ENCODE measurements at places on chromosomes 16 and 17.

DNA sequence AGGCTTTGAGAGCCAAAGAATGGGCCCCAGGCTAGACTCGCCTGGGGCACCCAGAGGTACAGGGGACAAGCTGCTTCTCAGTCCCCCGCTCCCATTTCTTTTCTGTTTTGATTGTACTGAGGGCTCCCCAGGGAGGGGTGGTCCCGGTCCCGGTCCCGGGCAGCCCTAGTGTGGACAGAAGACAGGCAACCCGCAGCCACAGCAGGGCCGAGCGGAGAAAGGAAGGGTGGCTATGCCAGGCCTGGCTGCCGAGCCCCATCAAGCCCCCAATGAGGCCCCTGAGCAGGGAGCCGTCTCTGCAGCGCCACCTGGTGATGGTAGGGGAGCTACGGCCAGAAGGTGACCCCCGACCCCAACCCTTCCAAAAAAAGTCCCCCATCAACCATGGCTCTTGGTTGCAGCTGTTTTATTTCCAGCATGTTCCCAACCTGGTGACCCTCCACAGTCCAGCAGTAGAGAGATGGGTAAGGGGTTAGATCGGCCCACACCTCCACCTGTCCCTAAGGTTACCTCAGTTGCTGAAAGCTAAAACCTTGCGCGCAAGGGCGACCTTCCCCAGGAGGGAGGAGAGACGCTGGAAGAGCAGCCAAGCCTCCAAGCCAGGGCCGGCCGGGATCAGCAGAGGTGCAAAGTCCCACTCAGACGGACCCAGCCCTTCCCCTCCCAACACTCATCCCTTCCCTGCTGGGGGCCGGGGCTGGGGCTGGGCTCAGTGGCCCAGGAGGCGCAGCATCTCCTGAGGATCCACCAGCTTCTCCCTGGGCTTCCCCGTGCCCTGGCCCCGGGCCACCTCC, 2.6 kb upstream of the GRIN2C start:
- peak; percentile 48 for DNase-seq

DNA sequence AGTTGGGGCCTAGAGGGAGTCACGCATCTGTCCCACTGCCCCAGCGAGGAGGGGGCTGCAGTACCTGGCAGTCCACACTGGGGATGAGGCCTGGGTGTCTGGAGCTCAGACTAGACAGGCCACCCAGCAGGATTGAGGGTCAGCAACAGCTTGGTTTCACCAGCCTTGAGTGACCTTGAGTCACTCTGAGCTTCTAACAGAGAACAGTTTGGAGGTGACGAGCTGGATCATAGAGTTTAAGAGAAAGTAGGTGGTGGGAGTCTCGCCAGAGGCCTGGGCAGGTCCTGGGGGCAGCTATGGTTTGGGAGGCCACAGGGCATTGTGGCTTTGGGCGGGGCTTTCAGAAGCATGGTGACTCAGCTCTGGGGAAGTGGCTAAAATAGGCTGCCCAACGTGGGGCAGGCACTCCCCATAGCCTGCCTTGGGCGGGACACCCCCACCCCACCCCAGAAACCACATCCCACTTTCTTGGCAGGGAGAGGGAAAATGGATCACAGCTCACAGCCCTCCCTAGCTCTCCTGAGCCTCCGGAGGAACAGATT, 20.5 kb downstream of the CDC42EP4 start:
- DNase-seq = no peak

GRCh38 chr17:40675905-40676304, 10.9 kb upstream of the KRT222 start:
- no peak for DNase-seq

DNA sequence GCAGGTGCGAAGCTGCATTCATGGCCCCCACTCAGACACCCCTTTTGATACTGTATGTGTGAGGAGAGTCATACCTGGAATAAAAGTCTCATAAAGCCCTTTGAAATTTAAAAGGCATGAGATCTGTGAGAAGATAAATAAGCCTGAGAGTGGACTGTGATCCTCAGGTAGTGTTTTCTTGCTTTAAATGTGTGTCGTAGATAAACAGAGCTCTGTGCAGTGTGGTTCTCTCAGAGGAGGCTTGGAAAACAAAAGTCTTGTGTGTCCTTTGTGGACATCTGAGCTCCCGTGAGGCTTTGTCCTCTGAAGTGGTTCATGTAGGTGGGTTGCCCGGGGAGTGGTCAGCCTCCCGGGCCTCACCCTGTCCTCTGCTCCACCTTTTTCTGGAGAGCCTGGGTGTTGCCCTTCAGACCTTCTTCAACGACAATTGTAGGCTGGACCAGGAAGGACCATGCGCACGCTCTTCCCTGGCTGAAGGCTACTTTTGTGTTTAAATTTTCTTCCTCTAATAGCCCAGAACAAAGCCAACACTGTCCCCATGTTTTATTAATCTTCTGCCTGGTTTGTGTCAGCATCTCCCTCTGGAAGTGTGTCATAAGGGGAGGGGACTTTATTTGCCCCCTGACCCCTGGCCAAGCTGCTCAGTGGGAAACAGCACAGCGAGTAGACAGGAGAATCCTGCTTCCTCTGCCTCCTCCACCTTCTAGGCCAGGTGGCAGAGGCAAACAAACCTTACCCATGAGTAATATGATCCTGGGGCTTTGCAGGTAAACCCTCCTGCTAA, 151.2 kb downstream of the MSI2 start:
- no peak for DNase-seq

DNA sequence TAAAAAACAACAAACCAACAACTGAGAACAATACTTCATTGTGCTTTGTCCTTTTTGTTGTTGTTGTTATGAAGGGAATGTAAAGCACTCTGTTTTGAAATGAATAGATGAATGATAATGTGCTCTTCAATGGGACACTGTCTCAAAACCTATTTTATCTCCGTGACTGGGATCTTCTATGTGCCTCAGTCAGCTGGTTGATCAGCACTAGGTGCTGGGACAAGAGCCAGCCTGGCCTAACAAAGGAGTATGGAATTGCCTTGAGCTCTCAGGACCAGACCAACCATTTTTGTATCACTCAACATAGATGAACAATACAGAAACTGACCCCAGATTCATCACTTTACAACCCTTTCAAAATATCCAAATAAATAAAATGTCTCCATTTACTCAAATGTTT, 440.2 kb downstream of the KCNJ2 start:
- no peak for DNase-seq

GRCh38 chr16:55082591-55082976, 151.9 kb downstream of the IRX5 start:
- no peak for DNase-seq

DNA sequence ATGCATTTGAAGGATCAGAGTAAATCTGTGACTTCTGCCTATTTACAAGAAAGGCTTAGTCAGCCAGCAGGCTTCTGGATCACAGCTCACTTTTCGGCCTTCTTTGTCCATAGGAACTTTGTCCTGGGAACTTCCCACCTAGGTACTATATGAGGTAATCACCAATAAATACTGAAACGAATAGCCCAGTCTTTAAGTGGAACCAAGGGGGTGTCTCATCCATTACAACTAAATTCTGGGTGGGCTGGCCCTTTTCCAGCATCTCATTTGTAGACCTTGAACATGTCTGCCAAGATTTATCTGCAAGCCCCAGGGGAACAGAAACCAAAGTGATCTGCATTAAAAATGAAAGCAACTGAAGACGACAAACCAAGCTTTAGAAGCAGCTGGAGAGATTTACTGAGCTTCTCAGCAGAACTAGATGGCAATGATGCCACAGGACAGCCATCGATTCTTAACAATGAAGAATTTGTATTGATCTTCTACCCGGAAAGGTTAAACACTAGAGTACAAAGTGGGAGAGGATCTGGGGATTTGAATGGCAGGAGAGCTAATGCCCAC, 55.5 kb downstream of the SNX11 start:
- no peak for DNase-seq

- DNase-seq = peak; percentile 28
Measured at GRCh38 chr16:11224096-11224893, 31.7 kb downstream of the SOCS1 start.

- no peak for DNase-seq
Measured at GRCh38 chr16:19879241-19879792, 5.3 kb downstream of the GPRC5B start.

DNA sequence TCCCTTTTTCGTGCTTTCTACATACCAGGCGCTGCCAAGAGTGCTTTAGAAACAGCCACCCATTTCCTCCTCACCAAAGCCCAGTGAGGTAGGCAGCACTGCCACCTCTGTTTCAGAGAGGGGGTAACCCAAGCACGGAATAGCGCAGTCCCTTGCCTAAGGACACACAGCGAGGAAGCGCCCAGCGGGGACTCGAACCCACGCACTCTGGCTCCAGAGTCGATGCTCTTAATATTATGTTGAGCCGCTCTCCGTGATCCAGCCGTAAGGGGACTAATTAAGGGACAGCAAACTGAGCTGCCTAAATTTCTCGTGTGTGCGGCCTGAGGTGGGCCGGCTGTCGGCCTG, 497 bp downstream of the CES1 start:
- DNase-seq = no peak

GRCh38 chr17:31200287-31200686, 96.8 kb downstream of the OMG start:
- no peak for DNase-seq

DNA sequence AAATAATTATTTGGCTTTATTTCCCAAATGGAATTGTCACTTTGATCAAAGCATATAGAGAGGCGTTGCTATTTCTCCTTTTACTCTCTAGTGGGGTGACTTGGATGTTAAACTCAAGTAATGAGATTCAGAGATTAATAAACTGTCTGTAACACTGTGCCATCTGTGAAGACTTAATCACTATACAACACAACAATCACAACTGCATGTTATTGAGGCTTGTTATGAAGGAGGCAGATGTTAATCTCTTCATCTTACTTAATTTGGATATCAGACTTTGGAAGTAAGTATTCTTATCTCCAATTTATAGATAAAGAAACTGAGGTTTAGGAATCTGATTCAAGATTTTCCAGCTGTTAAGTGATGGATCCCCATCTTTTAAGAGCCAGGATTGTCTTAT, 132.5 kb downstream of the CNTNAP4 start:
- no peak for DNase-seq

GRCh38 chr17:45425984-45426413, 6.7 kb downstream of the ARHGAP27 start:
- no peak for DNase-seq

- no peak for DNase-seq
Measured at GRCh38 chr17:35947156-35947585, 3.7 kb upstream of the LYZL6 start.

GRCh38 chr16:14562691-14563491, 67.2 kb downstream of the PARN start:
- DNase-seq = no peak

DNA sequence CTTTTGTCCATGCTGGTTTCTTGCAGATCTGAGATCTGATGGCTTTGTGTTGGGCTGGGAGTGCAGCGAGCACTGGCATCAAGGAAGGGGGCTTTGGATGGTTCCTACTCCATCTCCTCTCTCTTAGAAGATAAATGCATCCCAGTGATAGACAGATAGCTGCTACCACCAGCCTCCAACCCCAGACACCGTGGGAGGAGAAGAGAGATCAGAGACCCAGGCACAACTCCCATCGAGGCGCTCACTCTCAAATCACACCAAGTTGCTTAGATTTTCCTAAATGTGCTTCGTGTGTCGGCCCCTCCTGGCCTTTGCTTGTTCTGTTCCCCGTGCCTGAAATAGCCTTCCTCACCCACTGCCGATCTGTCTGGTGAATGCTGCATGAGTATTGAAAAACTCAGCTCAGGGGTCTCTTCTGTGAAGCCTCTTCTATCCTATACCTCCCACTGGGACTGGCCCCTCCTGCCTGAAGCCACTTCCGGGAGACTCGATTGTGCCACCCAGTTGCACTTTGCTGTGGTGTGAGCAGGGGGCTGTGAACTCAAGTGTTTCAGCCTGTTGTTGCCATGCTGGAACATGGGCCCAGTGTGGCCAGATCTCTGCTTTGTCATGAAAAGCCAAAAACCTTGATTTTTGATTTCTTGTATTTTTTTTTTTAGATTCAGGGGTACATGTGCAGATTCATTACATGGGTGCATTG, 242.7 kb downstream of the GSG1L start:
- no peak for DNase-seq

GRCh38 chr16:59148056-59148768, 414.1 kb upstream of the GOT2 start:
- no peak for DNase-seq

DNA sequence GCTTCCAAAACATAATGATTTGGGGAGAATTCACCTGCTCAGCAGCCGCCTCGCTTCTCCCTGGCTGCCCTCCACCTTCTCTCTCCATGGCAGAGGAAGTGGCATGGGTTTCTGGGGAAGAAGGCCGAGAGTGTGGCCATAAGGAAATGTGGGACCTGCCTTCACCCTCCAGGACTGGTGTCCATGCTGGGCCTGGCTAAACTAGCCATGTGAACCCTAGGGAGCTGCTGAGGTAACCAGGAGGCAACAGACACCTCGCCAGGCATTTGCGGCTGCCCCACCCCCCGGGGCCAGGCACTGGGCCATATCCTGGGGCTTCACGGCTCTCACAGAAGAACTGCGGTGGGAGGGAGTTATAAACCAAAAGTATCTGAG, 9.9 kb upstream of the CMTM4 start:
- DNase-seq = no peak

DNA sequence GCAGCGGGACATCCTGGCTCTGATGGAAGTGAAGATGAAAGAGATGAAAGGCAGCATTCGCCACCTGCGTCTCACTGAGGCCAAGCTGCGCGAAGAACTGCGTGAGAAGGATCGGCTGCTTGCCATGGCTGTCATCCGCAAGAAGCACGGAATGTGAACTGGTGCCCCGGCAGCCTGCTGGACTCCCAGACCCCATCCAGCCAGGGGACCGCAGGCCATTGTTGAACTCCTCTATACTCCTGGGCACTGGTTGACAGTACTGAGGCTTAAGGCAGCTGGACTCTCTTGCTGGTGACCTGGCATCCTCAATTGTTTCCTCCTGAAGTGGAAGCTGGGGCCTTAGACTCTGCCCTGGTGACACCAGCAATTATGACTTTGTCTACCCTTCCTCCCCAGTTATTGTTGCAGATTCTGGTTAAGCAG, 1.2 kb downstream of the THAP11 start:
- DNase-seq = no peak

GRCh38 chr16:4011940-4012629, 104.2 kb downstream of the ADCY9 start:
- DNase-seq = no peak

DNA sequence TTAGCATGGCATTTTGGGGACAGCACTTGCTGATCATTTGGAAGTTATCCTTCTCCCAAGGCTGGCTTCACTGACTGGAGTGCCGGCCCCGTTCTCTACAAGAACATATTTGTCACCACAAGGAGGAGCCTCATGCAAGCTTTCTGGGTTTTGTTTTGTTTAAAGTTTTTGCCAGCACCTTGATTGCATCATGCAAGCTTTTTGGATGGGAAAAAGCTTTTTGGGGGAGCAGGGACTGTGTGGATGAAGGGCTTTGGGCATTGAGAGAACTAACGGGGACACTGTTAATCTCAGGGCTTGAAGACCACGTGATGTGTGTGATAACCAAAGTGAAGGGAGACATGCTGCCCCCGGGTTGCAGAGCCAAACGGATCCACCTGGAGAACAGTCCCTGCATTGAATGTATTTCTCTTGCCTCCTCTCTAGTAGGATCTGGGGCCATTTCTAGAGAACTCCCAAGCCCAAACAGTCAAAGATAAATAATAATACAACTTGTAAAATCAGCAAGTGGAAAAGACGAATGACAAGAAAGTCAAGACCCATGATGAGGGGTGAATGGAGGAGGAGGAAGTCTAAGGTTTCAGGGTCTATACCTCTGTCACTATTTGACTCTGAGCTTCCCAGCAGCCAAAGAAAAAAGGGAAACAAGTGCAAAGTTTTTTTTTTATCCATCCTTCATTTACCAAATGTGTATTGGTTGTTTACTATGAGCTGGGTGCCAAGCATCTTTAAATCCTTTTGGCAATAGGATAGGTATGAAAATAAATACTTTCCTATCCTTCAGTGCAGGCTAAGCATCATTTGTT, 17.2 kb downstream of the TMEM114 start:
- DNase-seq = no peak

- DNase-seq = no peak
Measured at GRCh38 chr16:69095193-69095592, 10.3 kb upstream of the HAS3 start.
